Calu3 (cell line): ENCODE measurements at places on chromosomes 6 and 20. TPM values are rescaled to one million over a fixed set of nuclear protein-coding genes. Genes with fewer than 3 reads are reported as not detected.

The C6orf58 gene
- total RNA-seq, result 0.31 and 0.64 TPM in 2 replicates

The SNPH gene
- total RNA-seq, result 2.0 and 2.4 TPM in 2 replicates

The AIF1 gene
- total RNA-seq, result not detected in 2 replicates

The NKAPL gene
- not detected in 2 replicates for total RNA-seq

DNA sequence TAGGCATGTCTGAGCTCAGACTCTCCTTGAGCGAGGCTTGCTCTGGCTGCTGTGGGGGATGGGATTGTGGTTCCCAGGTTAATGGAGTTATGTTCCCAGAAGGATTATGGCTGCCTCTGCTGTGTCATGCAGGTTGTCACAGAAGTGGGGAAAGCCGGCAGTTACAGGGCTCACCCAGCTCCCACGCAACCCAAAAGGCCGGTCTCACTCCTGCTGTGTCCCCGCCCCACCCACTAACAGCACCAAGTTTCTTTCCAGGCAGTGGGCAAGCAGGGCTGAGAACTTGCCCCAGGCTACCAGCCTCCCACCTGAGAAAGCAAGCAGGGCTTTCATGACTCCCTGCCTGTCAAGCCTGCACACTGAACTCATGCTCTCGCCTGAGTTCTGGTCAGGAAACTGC is 750.5 kb downstream of the FRK start:
- DNase-seq, result no peak

DNA sequence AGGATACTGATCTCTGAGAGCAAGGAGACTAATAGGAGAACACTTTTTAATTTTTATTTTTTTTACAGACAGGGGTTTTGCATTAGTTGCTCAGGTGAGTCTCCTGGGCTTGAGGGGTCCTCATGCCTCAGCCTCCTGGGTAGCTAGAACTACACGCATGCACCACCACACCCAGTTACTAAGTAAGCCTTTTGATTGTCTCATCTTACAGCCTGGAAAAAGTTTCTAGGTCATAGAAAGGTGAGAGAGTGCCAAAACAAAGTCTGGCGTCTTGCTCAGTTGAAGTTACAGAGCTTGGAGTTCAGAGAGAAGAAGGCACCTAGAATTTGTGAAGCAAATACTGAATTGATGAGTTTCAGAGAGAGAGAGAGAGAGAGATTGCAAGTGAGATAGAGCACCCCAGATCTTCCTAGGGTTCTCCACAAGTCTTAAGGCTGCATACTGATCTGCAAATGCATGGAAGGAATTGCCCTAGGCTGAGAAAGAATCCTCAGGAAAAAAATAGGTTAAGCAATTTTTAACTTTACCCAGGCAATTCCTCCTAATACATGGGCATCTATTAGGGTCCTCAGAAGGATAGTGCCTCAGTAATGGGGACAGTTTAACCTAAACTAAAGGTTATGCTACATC is 37.6 kb upstream of the PHIP start:
- DNase-seq, result peak; percentile 1

DNA sequence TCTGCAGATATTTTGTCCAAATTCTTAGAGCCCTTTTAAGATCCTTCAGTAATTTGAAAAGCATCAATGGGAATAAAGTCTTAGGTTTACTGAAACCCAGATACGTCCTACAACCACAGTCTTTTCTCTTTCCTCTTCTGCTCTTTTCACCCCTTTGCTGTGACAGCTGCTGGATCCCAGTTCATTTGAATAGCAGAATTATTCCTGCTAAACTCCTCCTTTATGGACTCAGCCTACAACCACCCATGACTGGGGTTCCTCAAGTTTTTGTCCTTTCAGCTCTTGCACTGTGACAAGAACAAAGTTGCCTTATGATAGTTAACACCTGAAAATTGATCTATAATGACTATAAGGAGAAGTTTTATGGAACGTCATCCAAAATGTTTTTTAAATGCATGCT is 237.5 kb downstream of the EYA4 start:
- DNase-seq, result no peak

DNA sequence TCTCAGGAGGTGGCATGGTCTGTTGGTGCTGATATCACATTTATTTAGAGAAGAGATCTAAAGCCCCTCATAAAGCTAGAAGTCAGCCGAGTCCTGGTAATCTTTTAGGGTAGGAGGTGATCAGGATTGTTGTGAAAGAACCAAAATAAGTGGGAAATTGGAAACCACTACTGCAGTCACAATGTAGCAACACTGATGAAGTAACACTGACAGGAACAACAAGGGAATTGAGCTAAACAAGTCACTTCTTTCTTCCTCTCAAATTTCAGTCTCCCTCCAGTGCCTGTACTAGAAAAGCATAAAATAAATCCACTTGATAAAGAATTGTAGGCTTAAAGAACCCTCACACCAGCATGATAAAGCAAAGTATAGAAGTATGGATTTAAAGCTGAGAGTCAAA is 1509.0 kb downstream of the GRIK2 start:
- DNase-seq, result no peak

GRCh38 chr6:29708432-29709179 is 14.6 kb upstream of the HLA-F start:
- no peak for DNase-seq

DNA sequence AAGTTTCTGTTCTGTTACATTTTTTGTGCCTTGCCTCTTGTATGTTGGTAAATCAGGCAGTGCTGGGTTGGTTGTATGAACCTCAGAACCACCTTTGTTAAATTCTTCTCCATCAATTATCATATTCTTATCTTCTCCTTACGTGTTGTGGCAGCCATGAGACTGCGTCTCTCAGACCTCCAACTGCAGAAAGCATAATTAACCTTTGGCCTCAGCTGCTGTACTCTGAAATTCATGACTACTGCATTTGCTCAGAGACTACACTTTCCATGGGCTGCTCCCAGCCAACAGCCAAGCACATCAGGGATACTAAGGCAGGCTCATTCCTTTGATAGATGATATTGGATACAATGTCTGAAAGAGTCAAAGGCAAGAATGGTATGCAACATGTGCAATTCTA is 15.1 kb upstream of the SNX3 start:
- DNase-seq, result no peak

- no peak for DNase-seq
Measured at GRCh38 chr6:83914953-83915352, 55.5 kb downstream of the CYB5R4 start.

DNA sequence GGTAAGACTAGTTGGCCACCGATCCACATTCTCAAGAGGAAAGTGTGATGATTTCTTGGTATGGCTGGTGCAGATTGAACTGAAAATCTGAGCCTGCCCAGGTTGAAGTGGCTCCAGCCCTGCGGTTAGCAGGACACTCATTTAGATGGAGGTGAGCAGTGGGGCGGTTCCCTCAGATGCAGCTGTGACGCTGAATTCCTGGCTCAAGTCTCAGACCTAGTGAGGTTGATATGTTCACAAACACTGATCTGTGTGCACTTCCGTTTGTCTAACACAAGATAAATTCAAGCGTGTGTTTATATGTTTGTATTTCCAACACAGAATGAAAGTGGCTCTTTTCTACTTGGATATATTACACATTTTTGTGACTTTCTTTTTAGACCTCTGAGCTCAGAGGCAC is 83.4 kb upstream of the FRMD1 start:
- DNase-seq, result no peak

GRCh38 chr6:39914239-39914638 is 20.0 kb downstream of the MOCS1 start:
- DNase-seq, result no peak

- no peak for DNase-seq
Measured at GRCh38 chr20:45292343-45292742, 14.3 kb upstream of the RBPJL start.

GRCh38 chr6:107641500-107641941 is 151.6 kb downstream of the SOBP start:
- DNase-seq, result peak; percentile 65

- DNase-seq, result no peak
Measured at GRCh38 chr6:67759001-67759400, 876.1 kb upstream of the ADGRB3 start.

GRCh38 chr6:105324386-105324950 is 78.4 kb downstream of the PREP start:
- DNase-seq, result no peak

GRCh38 chr6:68427630-68428029 is 207.5 kb upstream of the ADGRB3 start:
- no peak for DNase-seq

- no peak for DNase-seq
Measured at GRCh38 chr6:125346926-125347563, 45.3 kb upstream of the HDDC2 start.

DNA sequence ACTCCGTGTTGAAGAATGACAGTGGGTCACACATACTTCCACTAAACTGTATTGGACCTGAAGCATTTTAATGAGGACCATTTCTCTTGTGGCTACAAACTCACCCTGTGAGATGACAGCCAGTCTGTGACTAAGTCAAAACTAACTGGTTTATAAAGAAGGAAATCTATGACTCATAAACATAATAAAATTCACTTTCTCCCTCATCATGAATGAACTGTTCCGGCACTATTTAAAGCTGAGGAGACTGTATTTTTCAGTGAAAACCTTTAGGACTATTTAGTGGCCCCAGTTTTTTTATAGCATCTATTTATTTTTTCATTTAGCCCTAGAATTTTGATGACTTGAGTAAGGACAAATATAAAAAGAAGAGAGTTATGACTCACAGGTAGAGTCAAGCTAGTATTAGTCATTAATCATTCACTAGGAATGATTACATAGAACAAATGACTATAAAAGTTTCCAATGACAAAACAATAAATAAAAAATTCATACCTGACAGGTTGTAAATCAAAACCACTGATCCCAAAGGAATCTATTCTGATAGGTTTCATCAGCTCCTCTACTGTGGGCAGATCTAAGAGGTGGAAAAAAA is 34.2 kb downstream of the CEP162 start:
- DNase-seq, result no peak

- DNase-seq, result no peak
Measured at GRCh38 chr6:157683707-157684106, 139.3 kb upstream of the SNX9 start.

- peak; percentile 83 for DNase-seq
Measured at GRCh38 chr20:32674362-32674789, 635 bp upstream of the C20orf203 start.

DNA sequence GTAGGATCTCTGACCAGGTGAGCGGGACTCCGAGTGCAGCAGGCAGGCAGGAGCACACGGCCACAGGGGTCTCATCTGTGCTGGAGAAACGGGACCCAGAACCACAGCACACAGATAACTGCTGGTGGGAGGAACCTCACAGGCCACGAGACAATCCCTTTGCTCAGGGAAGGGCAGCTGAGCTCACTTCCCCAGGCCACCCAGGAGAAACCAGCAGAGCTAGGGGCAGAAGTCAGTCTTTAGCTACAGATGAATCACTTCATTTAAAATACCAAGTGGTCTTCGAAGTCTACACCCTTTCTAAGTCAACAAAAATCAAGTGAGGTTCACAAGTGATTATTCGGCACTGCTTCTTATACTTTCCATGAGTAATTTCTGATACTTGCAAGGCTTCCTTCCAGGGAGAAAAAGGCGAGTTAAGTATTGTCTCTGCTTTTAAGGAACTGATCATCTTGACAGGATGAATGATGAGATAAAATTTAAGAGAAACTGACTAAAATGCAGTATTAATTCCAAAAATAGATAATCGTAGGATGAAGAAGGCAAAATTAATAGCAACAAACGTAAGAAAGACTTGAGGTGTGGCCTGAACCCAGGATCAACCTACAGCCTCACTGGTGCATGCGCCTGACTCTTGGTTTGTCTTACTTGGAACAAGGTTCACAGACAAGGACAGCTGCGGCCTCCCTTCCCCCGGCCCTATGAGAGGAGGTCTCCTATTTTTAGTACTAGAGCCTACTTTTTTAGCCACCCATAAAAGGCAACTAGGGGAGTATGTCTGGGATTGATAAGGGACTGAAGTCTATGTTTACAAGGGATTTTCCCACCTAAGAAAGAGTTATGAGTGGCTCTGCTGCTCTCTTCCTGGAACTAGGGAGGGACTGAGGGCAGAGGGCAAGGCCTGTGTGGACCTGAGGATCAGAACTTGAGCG is 233.6 kb downstream of the TTLL2 start:
- no peak for DNase-seq

- DNase-seq, result no peak
Measured at GRCh38 chr6:34650823-34651222, 45.7 kb downstream of the ILRUN start.

GRCh38 chr20:62245911-62246280 is 7.6 kb downstream of the OSBPL2 start:
- DNase-seq, result no peak

- DNase-seq, result no peak
Measured at GRCh38 chr6:136210398-136211165, 39.5 kb downstream of the MTFR2 start.
